ENCODE measurements at places on chromosomes 16 and 17.

DNA sequence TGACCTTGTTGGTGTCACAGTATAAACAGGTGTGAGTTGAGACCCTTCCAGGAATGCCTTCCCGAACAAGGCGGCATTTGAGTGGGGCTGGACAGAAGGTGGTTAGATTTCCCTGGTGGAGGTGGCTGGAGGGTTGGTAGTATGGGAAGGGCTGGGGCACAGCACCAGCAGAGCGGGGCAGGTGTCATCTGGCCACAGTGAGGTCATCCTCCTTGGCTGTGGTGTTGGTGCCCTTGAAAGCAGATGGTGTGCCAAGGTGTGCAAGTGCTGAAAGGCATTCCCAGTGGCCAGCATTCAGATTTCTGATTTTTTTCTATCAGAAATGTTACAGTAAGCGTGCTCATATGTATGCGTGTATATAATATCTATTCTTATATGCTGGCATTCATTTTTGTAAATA lies 126.6 kb downstream of the LAT start:
- DNase-seq, result no peak

GRCh38 chr17:17077861-17078732 lies 35.8 kb downstream of the MPRIP start:
- no peak for DNase-seq

- no peak for DNase-seq
These were observed 10.7 kb upstream of the EPOP start for GRCh38 chr17:38685491-38685890.

GRCh38 chr17:8210761-8211458 lies 535 bp upstream of the AURKB start:
- DNase-seq, result no peak

DNA sequence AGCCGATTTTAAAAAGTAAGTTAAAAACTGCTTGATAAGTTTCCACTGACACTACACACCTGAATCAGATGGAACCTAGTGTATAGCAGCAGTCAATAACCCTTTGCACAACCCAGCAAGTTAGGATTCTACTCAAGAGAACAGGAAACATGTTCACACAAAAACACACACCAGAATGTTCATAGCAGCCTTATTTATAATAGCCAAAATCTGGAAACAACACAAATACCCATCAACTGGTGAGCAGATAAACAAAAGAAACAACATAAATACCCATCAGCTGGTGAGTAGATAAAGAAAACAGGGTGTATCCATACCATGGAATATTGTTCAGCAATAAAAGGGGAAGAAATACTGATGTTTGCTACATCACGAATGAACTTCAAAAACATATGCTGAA lies 2.7 kb upstream of the CDH11 start:
- DNase-seq, result no peak

DNA sequence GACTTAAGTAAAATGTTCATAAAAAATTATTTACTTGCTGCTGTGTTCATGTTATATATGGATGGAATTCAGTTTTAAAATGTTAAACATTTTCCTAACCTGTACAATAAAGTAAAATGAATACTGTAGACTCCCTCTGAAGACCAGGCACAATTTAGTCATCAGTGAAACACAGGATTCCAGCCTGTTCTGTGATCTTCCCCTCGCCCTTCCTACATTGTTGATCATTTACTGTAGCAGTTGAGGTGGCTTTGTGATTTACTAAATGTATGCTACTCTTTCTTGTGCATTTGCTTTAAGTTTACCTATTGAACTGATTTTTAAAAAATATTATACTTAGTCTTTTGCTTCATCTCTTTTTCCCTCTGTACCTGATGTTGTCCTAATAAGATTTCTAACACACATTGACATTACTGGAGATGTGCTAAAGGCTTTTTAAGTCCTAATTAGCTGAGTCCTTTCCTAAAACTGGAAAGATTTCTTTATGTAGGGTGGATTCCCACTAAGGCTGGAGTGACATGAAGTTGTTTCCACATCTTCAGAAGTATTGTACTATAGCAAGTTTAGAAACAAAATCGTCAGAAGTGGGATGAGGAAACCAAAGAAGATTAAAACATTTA lies 38.1 kb downstream of the PHKB start:
- no peak for DNase-seq

DNA sequence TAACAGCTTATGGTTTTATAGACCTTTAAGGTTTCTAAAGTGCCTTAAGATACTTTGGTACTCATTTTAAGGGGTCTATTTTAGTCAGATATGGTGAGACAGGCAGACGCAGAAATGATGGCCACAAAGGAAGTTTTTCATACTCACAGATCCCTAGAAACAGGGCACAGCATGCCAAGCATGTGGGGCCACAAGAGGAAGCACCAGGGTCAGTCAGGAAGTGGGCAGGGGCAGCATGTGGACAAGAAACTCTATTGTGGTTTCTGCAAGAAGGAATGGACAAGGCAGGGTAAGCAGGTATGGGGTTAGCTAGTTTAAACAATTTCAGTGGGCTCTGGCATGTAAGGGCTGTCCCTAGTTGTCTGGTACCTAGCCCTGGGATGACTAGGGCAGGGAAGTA lies 8.5 kb downstream of the EFCAB3 start:
- no peak for DNase-seq

- DNase-seq, result no peak
These were observed 944 bp upstream of the MARF1 start for GRCh38 chr16:15643946-15644250.
